ENCODE measurements at places on chromosomes 7 and 10. TPM values are rescaled to one million over a fixed set of nuclear protein-coding genes. Genes with fewer than 3 reads are reported as not detected.
A peak's percentile ranks its signal among the peaks of the same experiment; 100 is the strongest.

DNA sequence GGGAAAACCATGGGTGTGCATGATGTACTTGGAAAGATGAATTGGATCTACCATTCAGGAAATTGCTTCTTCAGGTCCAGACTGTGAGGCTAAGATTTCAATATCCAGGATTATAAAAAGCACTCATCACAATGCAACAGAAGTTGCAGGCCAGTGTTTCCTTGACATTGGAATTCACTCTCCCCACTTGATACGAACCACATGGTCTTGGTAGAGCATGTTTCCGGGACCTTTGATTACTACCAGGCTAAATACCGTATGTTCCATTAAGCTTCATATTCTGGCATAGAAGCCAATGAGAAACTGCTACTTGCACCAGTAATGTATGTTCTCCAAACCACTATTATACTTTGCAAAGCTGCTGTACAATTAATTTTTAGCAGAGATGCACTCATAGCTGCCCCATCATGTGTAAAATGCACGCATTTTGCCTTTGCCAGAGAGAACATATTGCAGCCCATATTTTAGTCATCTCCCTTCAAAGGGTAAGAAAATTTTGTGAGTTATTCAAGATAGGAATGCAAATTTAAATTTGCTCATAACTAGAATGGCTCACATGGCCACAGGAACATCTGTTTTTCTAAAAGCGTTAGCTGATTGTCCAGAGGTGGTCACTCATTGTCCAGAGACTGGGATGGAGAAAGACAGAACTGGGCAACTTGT, 8.1 kb downstream of the FRMD4A start:
- peak; percentile 29 for DNase-seq

The HMX2 gene
- not detected for total RNA-seq

DNA sequence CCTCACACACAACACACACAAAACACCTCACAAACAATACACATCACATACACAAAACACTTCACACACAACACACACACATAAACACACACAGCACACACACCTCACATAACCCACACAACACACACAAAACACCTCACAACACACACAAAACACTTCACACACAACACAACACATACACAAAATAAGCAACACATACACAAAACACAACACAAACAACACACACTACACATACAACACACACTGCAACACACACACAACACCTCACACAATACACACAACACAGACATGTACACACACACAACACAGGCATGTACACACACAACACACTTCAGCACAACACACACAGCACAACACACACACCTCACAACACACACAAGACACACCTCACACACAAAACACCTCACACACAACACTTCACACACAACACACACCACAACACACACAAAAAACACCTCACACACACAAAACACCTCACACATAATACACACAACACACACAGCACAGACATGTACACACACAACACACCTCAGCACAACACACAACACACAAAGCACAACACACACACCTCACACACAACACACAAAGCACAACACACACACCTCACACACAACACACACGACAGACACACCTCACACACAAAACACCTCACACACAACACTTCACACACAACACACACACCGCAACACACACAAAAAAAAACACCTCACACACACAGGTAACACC, 107.5 kb downstream of the TNS3 start:
- no peak for DNase-seq

- DNase-seq = no peak
These were observed 45.0 kb upstream of the CSTF2T start for GRCh38 chr10:51744235-51745000.

The GPER1 gene
- 18.3 TPM for total RNA-seq

- DNase-seq = no peak
These were observed 190.2 kb downstream of the RAMP3 start for GRCh38 chr7:45347804-45348203.

GRCh38 chr10:82472406-82473335, 597.7 kb downstream of the NRG3 start:
- DNase-seq = no peak

All from stomach (tissue), 19 donors.